ENCODE measurements at places on chromosomes 3 and 15.

DNA sequence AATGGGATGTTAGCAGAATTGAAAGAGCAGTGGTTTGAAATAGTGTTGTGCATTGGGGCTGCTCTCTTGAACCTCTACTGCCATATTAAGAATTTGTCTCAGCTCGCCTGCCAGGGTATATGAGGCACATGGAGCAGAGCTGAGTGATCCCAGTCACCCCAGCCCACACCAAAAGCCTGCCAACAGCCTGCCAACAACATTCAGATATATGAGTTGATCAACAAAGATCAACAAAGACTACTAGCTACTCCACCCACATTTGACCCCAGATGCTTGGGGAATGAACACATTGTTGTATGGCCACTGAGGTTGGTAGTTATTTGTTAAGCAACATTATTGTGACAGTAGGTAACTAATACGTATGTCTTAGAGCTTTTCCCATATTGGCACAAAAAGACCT, 570.9 kb upstream of the IL12A start:
- no peak for DNase-seq

GRCh38 chr15:29859973-29860715, 37.9 kb upstream of the TJP1 start:
- no peak for DNase-seq

DNA sequence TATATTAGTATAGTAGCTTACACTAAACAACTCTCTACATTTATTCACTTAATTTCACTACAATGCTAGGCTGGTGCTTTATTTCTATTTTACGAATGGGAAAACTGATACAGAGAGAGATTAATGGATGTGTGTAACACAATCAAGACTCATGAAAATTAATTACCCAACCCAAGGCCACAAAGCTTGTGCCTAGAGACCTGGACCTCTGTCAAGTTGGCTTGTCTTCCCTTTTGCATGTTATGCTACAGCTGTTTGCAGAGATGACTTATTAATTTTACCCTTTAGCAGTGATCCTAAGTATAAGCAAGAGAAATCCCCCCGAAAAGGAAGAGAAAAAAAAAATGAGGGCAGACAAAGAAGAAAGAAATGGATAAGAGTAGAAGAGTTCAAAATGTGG, 162.5 kb downstream of the C3orf38 start:
- DNase-seq: no peak

DNA sequence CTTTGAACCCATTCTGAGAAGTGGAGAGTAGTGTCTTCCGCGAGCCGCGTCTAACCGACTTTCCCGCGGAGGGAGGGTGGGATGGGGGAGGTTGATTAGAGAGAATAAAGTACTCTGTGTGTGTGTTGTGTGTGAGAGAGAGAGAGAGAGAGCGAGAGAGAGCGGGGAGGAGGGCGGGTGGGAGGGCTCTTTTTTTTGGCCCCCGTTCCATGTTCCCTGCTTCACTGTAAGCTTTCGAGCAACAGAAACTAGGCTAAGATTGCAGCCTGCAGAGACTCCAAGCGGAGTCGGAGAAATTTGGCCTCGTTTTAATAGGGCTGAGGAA, 1.6 kb upstream of the MEIS2 start:
- DNase-seq: no peak

GRCh38 chr15:46855388-46855787, 861.9 kb upstream of the SEMA6D start:
- no peak for DNase-seq

DNA sequence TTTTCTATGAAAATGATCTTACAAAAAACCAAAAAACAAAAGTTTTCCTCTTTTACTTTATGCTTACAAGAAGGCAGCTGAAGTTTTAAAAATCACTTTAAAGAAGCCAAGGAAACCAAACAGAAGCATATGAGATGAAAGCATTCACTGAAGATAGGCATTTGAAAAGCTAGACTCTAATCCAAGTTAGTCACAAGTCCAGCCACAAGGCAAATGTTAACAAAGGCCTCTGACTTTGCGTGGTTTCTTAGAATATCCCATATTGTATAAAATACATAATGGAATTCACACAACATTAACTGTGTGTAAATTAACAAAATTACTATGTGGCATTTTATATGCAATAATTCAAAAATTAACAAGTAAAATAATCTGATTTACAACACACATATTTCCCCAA, 17.7 kb downstream of the MRPL3 start:
- DNase-seq: no peak

- DNase-seq: no peak
Measured at GRCh38 chr3:62888180-62888579, 13.0 kb upstream of the CADPS start.

DNA sequence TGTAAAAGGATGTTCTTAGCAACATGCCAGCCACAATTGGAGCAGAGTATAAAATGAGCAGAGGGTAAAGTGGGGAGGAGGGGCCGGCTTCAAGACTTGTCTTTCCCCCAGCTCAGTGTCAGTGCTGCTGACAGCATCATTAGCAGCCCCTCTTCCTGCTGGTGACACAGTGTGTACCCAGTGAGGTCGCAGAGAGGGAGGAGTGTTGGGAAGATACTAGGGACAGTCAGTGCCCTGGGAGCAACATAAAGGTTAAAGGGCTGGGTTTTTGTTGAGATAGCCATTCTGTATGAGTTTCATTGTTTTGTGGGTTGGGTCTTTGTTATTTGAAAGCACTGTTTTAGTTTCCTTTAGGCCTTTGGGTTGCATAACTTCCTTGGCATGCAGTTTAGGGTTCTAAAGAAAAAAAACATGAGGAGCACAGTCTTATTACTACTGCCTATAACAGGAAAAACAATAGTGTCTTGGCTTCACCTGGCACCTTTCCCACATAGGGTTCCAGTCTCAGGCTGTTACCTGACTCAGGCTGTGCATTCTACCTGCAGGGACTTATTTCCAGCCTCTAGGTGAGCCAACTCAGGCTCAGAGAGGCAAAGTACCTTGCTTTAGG, 94.1 kb upstream of the SKOR1 start:
- DNase-seq: no peak

DNA sequence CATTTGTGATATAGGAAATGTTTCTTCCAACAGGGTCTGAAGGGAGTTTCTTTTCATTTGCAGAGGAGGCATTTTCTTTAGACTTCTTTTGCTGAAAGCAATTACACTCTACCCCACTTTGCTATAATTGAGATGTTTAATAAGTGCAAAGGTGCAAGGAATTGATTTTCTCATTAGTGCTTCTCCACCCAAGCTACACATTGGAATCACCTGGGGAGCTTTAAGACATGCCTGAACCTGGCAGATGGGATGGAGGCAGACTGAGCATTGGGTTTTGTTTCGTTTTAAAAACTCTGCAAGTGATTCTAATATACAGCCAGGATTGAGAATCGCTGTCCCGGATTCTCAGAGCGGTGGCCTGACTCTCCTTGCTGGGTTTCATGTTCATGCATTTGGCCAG, 52.1 kb downstream of the MYZAP start:
- DNase-seq: no peak

DNA sequence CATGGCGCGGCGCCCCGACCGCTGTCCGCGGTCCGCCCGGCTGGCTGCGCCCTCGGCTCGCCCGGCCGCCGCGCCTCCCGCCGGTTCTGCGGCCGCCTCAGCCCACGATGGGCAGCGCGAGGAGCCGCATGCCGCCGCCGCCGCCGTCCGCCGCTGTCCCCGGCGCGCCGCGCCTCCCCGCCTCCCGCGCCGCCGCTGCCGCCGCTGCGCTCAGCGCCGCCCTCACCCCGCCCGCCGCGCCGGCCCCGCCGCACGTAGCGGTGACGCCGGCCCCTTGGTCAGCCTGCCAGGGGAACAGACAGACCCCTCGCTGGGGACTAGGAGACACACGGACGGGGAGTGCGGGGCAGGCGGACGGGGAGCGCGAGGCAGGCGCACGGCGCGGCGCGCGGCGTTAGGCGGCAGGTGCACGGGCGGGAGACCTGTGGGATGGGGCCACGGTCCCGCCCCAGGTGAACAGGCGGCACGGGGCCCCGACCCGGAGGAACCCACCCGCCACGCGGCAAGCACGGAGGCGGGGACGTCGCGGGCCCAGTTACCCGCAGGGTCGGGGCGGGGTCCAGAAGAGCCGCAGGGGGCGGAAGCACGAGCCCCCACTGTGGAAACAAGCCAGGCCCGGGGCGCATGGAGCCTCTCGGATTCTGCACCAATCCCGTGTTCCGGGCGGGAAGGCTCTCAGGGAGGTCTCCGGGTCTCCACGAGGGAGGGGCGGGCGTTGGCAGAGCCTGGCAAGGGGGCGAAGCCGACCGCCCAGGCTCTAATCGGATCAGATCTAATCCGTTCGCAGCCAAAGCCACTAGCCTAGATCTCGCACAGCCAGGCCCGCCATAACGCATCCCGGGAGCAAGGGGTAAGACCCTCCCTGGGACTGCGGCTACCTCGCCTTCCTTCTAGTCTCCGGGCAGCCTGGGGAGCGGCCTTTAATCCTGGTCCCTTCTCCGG, at the start of gene CSPG5:
CSPG5 (minus strand) TSS at position 175 of the 942 bp plus-strand sequence; CDS start at position 3, 172 bp downstream.
- DNase-seq: no peak

DNA sequence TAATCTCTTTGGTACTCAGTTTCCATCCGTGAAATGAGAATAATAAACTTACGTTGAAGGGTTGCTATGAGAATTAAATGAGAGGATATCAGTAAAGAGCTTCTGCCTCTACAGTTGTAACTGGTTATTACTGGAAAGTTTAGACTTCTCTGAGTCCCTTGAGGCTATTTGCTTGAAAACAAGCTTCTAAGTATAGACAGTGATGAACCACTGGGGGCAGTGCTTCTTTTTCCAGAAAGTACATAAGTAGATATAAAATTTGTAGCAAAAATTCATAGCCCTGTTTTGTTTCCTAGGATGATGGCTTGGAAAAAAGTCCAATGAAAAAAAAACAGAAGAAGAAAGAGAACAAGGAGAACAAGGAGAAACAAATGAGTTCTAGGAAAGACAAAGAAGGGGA, 87.1 kb downstream of the RGMA start:
- no peak for DNase-seq

All from DMS 273 treated with DMSO at 0.1 percent for 48 hours (cell line).